Stimulated activated CD8-positive, alpha-beta memory T cell treated with anti-CD3 and anti-CD28 coated beads, Interleukin-7, amount 100 ng/mL, for 1 hour (primary cell): ENCODE measurements at places on chromosomes 1 and 21.

- DNase-seq, result no peak
These were observed 15.0 kb downstream of the LBR start for GRCh38 chr1:225412803-225413351.

- DNase-seq, result no peak
These were observed 9.5 kb downstream of the COLGALT2 start for GRCh38 chr1:184027826-184028695.

- no peak for DNase-seq
These were observed 842 bp upstream of the ZC3H12A start for GRCh38 chr1:37473431-37474045.

- DNase-seq, result no peak
These were observed 597.3 kb upstream of the ADGRL4 start for GRCh38 chr1:79603843-79604242.

- DNase-seq, result no peak
These were observed 27.1 kb downstream of the ZNHIT6 start for GRCh38 chr1:85681087-85681486.

- DNase-seq, result no peak
These were observed 10.4 kb downstream of the BCAN start for GRCh38 chr1:156652131-156652991.

DNA sequence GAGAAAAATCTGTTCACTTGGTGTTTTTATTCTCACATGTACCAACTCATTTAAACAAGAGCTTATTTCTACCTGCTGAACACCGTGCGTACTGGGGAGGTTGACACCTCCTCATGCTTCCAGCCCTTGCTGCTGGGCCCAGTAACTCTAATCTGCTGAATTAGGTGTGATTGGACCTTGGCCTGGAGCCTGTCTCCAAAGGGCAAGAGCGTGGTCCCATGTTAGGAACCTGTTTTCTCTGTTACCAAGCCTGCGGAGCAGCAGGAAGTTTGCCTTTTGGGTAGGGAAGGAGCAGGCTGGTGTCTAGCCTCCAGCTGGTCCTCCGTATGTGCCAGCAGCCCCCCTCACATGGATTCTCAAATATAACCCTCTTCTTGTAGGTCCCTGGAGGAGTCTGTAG is 10.9 kb upstream of the SLC27A3 start:
- DNase-seq, result no peak

GRCh38 chr21:42176859-42177258 is 42.1 kb upstream of the ABCG1 start:
- DNase-seq, result no peak

DNA sequence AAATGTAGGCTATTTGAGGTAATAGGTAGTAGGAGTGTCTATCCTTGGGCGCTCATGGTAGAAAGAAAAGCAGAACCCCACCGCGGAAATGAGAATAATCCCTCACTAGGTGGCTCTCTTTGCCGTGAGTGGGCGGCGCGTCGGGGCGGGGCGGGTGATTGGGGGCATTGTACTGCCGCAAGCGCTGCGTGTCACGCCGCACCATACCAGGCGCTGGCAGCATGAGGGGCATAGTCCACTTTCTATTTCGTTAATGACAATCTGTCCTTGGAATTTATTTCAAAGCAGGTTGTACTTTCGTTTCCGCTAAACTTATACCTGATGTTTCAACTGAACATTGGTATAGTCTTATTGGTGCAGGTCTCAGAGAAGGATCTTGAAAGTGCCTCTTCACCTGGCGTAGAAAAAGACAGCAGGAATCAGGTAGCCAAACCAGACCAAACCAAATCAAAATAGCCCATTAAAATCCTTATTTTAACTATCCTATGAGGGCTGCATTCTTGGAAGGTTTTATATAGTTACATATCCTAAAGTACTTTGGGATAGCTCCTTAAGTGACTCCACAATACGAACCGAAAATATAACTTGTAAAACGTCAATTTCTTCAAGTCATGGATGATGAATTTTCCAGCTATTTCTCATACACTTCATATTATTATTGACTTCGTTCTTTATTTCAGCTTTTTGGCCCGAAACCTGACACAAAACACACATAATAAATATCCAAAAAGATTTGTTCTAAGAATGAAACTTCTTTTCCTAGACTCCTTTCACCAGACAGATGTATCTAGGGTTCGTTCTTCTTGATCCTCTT is 1.9 kb upstream of the SMG7 start:
- peak; percentile 68 for DNase-seq

DNA sequence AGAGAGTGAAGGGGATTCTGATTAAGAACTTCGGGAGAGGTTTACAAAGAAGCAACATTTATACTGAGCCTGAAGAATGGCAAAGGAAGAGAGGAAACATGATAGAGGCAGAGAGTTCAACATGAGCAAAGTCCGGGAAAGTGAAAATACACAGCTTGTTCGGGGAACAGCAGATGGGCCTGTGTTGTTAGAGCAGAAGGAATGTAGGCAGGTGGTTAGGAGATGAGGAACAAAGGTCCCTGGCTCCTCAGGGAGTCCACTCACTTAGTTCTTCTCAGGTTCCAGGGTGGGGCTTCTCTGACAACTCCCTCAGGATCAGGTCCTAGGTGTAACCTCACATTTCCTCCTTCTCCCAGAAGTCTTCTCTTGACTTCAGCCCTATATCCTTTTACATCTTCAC is 5.1 kb upstream of the ZNF326 start:
- no peak for DNase-seq

GRCh38 chr1:65039066-65039465 is 72.7 kb upstream of the JAK1 start:
- DNase-seq, result no peak

DNA sequence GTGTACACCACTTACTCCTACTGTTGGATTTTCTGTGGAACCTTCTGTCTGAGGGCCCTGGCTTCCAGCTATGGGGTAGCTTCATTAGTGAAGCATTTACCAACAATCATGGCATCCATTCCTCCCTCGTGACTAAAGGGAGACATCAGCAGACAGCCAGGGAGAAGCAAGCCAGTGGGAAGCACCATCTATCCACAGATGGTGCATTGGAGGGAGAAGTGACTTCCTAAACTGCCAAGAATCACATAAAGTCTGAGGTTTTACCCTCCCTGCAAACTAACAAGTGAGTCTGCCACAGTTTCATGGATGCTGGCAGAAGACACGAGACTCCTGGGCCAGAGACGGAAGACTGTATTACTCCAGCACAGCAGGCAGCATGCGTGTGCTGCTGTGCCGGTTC is 31.4 kb downstream of the UMODL1 start:
- DNase-seq, result no peak

DNA sequence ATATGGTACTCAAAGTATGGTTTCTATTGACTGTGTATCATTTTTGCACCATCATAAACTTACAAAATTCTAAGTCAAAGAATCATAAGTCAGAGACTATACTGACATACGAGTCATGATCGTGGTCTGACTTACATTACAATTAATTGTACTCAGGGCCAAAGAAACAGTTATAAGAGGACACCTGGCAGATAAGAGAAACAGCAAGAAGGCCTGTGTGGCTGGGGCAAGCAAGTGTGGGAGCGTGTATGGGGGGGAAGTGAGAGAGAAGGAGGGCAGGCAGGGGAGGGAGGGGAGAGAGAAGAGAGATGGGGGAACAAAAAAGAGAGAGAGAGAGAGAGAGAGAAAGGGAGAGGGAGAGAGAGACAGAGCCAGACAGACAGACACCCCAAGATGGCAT is 70.9 kb downstream of the RERE start:
- DNase-seq, result no peak

DNA sequence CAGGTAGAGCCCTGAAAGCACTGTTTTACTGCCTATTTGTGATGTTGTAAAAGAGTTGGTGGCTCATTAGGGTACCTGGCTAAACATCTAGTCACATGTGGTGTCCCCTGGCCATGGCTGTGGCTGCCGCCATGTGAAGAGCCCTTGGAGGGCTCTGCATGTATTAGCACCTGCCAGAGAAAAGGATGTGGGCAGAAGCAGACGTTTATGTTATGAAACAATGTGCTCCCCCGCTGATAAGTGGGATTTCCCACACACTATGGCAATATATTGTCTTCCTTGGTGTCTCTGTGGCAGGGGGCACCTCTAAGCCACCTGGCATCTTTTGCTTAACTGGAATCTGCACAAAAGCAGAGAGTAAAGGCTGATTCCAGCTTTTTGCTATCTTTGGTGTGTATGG is 9.6 kb downstream of the TENT5C start:
- DNase-seq, result no peak

DNA sequence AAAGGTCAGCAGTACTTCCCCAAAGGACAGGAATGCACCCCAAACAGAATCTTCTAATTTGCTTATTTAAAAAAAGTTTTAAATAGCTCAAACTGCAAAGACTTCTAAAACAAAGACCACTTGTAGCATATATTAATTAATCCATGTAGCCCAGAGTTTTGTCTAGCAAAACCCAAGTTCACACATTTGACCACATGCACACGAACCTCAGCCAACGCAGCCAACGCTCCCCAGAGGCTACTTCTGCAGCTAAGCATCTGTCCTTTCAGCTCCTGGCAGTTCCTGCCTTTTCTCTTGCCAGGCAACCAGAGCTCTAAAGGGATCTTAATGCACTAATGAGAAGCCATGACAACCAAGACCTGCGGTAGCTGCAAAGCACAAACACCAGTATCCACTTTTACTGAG is 89.6 kb downstream of the RERE start:
- DNase-seq, result no peak

DNA sequence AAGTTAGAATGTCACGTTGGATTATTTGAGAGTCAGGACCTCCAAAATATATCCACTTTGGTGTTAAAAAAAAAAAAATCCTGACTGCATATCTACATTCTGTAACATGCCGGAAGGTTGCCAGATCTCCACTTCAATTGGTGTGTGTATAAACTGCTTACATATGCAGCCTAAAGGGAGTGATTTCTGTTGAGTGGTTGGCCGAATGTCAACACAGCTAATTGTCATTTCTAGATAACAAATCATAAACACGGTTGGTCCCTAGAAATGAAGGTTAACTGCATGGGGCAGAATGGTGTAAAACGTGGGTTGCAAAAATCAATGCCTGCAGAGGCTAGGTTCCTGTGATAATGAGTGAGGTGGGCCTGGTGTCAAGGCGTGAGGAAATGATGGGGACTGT is 15.0 kb upstream of the ROR1 start:
- DNase-seq, result no peak

GRCh38 chr1:223129229-223129901 is 13.7 kb downstream of the TLR5 start:
- peak; percentile 32 for DNase-seq

GRCh38 chr21:42056468-42056867 is 14.6 kb upstream of the UMODL1 start:
- DNase-seq, result no peak

GRCh38 chr1:88503646-88504045 is 180.4 kb upstream of the PKN2 start:
- DNase-seq, result no peak

GRCh38 chr1:212916481-212917133 is 33.7 kb upstream of the VASH2 start:
- DNase-seq, result no peak

DNA sequence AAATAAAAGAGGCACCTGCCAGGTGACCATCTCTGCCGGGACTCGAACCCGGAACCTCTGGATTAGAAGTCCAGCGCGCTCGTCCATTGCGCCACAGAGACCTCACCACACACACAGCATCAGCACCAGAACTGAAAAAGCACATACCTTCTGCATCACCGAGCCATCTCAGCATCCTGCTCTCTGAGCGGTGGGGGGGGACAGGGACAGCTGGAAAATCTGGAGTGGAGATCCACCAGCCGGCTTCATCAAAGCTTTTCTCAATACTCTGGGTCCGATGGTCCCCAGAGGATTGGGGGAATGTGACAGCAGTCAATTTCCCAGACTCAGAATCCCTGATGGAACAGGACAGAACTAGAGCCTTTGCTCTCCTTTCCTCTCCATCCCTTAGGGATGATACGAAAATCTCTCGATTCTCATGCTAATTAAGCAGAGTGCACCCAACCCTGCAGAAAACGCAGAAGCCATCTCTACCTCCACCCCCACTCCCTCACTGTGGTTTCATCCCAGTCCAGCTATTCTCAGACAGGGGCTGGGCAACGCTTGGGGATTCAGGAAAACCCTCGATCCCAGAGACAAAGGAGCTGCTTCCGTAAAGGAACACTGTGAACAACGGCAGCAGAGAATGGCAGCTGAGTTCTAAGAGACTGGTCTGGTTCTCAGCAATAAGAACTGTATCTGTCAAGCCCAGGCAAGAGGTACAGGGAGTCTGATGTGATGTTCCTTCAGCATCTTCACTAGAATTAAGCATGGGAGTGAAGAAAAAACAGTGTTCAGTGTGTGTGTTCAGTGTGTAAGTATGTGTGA is 29.6 kb upstream of the CADM3 start:
- DNase-seq, result no peak

DNA sequence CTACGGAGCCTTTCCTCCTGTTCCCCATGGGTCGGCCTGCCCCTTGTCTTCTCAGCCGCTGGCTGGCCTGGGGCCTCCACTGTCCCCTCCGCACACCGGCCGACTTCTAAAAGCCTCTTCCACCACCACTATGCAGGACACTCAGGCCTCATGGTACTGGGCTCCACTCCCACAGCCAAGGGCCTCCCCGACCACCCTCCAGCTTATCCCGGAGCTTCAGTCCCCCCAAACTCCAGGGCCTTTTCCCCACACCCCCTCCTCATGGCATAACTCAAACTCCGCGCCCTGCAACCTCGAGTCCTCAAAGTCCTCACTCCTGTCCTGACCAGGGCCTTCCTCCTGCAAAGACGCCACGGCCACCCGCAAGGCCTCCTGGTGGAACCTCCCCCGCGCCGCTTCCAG is 2.0 kb downstream of the LRRC41 start:
- no peak for DNase-seq

DNA sequence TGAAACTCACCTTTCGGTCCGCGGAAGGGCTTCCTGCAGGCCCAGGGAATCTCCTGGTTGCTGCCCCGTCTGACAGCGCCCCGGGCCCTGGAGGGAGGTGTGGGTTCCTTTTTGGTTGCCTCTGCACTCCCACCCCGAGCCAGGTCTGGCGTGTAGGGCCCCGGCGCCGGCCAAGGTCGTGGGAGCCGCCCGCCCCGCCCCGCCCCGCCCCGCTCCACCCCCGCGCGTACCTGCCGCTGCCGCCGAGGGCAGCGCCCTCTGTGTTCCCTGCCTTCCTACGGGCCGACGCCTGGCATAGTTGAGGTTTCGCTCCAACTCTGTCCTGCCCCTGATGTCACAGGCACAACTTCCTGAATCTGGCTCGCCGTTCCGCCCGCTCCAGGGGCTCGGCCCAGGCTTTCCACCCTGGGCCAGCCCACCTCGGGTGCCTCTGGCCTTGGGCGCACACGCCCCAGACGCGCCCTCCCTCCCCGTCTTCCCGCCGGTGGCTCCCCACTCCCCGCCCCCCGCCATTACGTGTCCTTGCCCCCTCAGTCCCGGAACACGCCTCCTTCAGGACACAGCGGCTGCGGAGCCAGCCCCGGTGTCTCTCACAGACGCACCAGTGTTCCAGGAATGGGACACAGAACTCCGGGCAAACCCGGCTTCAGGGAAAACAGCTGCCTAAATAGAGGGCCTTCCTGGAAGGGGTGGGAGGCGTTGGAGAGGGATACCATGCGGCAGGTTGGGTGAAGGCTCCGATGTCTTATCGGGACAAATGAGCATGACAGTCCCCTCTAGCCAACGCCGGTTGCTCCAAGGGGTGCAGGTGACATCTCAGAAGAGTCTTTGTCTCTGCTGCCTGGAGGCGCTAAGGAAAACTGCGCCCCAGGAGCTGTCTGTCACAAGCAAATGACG is at the start of gene KIAA0040:
Gene KIAA0040 (minus strand): TSS at position 147 of the 897 bp plus-strand sequence. CDS start 31,763 bp downstream, outside the sequence.
- DNase-seq, result peak; percentile 32

GRCh38 chr1:64974288-64974825 is 8.0 kb upstream of the JAK1 start:
- no peak for DNase-seq
